Stimulated activated CD8-positive, alpha-beta memory T cell treated with anti-CD3 and anti-CD28 coated beads, Interleukin-4, amount 100 ng/mL, for 1 hour (primary cell): ENCODE measurements at places on chromosomes 2 and 18.

GRCh38 chr2:123851281-123851680 lies 173.8 kb upstream of the CNTNAP5 start:
- DNase-seq = no peak

DNA sequence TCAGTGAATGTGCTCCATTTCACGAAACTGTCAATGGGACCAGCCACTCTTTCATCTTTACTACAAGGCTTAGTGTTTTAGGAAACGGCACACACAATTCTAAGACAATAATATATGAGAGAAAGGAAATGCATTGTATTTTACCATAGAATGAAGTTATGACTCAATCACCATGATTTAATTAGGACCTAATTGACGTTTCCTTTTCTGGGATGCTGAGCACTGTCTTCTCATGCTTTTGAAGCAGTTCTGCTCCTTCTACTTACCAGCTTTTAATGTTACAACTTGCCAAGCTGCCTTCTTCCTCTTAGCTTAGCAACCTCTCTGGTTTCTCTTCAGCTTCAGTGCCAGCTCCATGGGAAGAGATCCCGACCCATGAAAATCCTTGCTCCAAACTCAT lies 94.3 kb upstream of the SERPINE2 start:
- no peak for DNase-seq

DNA sequence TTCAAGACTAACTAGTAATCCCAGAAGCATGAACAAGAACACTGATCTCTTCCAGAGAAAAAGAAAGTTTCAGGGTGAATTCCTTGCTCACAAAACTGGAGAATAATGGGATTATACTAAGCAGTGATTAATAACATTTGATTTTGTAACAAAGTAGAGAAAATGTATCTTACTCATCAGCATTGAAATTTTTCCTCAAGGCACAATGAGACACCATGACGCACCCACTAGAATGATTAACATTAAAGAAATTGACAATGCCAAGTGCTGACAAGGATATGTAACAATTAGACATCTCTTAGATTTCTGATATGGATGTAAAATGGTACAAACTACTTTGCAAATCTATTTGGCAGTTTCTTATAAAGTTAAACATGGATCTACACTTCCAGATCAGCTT lies 101.1 kb upstream of the EPHA4 start:
- DNase-seq = no peak

DNA sequence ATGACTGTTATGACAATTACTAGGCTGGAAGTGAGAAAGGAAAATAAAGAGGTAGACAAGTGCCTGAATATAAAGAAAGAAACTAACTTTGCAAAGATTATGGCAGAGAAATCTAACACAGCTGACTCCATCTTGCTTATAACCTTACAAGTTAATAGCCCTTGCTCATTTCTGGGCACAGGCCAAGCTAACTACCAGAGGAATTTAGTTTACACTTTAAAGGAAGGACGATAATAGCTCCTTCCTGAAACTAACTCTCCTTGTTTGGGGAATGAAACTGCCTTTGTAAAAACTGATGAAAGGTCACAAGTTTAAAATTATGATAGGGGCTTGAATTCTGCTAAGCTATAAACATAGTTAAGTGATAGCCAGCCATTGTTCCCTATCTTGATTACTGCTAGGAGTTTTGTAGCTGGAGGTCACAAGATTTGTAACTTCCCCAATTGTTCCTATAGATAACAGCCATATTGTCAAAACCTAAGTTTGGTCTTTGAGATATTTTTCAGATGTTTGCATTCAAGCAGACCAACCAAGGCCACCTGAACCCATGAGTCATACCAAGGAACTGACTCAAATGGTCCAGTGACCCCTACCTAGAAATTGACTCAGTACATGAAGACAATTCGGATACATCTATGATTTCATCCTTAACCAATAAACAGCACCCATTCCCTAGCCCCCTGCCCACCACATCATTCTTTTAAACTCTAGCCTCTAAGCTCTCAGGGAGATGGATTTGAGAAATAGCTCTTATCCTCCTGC lies 209.2 kb upstream of the LRATD1 start:
- DNase-seq = no peak

- no peak for DNase-seq
Observed at GRCh38 chr18:23226391-23226790, 91.1 kb downstream of the CABLES1 start.

DNA sequence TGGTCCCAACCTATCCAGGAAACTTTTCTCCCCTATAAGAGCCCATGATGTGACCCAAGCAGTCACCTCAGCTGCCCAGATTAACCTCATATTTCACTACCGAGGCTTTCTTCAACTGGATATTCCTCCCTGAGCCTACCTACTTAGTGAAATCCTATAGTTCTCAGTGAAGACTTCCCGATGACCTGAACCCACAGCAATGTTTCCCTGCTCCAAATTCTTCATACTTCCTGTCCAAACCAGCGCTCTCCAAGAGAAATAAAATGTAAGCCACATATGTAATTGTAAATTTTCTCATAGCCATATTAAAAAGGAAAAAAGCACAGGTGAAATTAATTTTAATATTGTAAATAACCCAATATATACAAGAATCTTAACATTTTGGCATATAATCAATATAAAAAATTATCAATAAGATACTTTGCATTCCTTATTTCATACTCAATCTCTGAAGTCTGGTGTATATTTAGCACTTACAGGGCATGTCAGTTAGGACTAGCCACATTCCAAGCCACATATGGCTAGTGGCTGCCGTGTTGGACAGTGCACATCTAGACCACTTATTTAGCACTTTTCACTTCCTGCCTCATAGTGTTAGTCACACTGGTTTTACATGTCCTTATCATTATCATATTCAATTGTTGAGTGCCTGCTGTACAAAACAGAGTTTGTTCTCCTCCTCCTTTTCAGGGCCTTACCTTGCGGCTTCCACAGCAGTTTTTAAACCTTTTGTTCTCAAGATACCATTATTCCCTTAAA lies 1.9 kb upstream of the STAT4 start:
- DNase-seq = no peak

DNA sequence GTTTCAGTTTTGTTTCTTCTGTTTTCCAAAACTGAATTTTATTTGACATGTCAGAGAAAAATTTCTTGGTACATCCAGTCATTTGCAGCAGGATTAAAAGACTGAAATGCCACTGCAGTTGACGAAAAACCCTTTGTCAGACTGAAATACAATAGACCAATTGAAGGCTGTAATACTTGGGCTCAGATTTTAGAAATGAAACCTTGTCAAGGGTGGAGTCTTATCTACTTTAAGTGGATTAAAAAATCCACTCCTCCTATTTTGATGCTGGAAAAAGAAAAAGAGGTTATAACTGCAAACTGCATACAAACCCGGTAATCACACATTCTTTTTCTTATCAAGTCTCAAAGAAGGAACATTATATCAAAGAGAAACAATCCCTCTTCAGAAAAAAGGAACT lies 80.2 kb upstream of the NEUROD1 start:
- no peak for DNase-seq

GRCh38 chr2:45901468-45902032 lies 250.1 kb downstream of the PRKCE start:
- DNase-seq = no peak

DNA sequence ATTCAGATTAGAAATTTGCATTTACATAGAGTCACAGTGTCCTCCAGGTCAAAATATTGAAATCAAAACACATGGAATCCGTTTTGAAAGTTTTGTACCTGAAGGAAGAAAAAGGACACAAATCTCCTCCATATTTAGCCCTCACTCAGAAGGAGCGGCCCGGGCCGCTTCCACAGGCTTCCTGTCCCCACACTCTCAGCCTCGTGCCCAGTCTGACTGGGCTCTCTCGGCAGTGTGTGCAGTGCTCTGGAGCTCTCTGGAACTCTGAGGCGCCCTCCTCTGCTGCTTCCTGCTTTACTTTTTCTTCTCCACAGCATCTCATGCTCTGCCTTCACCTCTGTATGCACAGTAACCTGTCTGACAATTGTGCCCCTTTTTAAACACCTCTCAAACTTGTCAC lies 22.2 kb upstream of the ZFP36L2 start:
- no peak for DNase-seq

DNA sequence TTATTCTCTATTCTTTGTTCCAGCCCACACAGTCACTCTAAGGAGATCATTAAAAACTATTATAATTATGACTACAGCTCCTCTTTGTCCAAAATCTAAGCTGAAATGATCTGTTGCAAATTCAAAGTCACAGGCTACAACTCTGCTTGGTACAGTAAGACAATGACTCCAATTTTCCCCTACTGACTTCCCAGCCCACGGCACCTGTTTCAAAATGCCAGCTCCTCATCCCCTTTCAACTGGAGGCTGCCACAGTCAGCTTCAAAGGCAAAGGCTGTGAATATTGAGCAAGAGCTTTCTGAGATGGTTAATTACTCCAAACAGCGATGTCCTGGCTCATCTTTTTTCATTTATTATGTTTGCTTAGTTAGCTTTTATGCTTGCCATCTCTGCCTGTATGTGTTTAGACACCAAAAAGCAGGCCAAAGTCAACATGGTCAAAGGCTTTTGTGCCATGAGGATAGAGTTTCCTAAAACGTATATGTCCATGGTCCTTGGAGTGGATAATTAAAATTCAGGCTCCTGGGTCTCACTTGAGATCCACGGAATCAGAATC lies 141.1 kb downstream of the DOCK10 start:
- no peak for DNase-seq

DNA sequence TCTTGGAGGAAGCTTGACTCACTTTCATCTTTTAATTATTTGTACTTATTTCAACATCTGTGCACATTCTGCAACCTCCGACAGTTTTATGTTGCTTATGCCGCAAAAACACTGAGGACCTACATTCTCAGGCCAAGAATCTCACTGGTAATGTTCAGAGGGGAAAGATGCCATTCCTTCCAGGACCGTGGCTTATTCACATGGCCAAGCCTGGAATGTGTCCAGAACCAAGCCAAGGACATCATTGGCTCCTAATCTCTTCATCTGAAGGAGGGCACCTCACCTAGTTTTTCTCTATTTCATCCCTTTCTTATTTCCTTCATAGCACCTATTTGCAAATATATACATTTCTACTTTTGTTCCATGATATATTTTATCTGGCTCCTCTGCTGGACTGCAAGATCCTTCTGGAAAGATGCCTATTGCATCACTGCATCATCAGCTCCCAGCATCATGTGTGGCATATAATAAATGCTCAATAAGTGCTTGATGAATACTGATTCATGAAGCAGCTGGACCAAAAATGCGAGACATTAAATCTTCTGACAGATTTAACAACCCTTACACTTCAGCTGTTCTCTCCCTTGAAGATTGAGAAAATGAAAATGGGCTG lies 377.1 kb downstream of the TNS1 start:
- DNase-seq = no peak

- no peak for DNase-seq
Observed at GRCh38 chr2:48543895-48544294, 13.9 kb downstream of the STON1 start.

- DNase-seq = no peak
Observed at GRCh38 chr18:3217948-3218647, 1.7 kb downstream of the MYOM1 start.

DNA sequence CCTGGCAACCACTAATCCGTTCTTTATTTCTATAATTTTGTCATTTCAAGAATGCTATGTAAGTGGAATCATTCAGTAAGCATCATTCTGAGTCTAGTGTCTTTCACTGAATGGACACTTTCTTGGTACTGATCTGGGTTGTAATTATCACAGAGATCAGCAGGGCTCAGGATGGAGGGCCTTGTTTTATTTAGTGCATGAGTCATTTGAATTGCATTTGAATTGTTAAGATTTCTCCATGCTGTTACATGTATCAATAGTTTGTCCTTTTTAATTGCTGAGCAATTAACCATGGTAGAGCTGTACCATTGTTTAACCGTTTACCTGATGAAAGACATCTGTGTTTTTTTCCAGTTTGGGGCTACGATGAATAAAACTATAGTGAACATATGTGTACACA lies 256.4 kb downstream of the THSD7B start:
- no peak for DNase-seq

DNA sequence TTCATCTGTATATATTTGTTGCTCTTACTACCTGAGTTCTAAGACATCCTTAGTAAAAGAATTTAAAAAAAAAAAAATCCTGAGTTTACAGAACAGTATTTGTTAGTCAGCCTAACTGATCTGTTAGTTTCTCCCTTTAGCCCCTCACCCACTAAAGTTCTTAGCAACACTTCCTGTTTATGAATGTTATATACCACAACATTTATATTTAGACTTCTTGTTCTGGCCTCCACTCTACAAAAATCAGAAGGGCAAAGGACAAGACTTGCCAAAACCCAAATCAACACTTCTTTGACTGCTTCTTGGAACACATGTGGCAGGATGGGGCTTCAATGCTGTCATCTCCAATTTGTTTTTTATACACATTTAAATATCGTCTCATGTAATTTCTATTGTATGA lies 71.1 kb downstream of the MGAT5 start:
- no peak for DNase-seq

- DNase-seq = no peak
Observed at GRCh38 chr2:67876176-67876575, 186.6 kb downstream of the C1D start.

GRCh38 chr2:227186751-227187150 lies 22.3 kb downstream of the COL4A3 start:
- DNase-seq = no peak

DNA sequence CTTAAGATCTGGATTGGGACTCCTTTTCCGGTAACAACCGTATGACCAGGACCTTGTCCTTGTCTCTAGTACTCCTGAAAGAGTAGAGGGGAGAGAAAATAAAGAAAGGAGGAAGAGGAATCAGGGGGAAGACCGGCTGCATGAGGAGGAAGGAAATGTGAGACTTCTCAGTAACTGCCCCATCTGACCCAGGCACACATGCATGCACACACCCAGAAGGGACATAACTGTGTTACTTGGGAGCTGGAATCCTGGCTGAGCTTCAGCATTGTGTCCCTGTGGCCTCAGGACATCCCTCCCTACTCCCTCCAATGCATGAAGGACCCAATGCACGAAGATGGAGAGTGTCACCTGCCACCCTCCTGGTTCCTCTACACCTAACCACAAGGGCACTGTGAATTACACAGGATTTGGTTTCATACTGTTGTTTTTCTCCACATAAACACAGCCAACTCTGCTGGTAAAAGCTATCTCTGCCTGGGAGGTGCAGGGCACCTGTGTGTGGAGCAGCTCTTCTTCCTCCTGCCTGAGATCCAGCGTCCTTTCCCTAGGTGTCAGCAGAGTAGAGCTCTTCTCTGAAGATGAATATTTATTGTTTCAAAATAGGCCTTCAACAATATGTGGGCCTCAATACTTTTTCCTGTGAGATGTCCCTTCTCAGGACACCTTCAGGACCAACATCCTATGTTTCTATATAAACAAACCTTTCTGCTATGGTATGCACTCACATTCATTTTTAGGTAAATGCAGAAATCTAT lies 574.1 kb upstream of the ID2 start:
- no peak for DNase-seq

GRCh38 chr18:55522011-55522410 lies 66.0 kb downstream of the TCF4 start:
- no peak for DNase-seq
